T1000 (cell line): ENCODE measurements at places on chromosomes 4 and X.

GRCh38 chrX:26925088-26925487, 538.1 kb downstream of the PPP4R3C start:
- no peak for DNase-seq

- no peak for DNase-seq
Observed at GRCh38 chr4:36332023-36332781, 50.8 kb downstream of the DTHD1 start.

DNA sequence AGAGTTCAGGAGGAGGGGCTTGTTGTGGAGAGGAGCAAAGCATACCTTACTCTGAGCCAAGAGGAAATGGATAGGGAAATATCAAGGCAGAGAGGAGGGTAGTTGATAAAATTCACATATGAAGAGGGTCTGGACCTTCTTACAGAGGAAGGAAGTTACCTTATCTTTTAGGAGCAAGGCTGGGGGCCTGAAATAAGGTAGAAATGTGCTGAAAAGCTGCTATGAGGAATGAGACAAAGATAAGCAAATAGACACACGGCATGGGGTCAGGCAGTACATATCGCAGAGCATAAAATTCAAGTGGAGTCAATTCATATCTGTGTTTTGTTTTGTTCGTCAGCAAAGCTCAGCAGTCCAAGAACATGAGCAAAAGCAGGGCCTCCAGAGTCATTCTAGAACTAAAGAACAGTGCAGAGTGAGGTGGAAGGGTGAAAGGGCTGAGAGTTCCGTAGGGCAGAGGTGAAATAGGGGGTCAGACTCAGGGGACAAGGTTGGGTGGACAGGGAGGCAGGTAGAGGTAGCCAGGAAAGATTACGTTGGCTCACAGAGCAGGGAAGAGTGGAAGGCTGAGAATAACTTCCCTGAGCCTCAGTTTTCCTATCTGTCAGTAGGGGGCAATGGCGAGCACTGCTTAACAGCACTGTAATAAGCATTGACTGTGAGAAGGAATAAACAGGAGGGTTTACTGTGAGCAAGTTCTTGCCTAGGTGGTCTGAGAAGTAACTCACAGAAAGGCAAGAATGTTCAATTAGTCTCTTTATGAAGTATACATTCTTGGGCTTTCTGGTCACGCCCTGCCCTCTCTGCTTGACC, 9.2 kb downstream of the VSIG4 start:
- DNase-seq, result no peak

- DNase-seq, result no peak
Observed at GRCh38 chr4:151407018-151407417, 2.0 kb upstream of the FHIP1A start.

DNA sequence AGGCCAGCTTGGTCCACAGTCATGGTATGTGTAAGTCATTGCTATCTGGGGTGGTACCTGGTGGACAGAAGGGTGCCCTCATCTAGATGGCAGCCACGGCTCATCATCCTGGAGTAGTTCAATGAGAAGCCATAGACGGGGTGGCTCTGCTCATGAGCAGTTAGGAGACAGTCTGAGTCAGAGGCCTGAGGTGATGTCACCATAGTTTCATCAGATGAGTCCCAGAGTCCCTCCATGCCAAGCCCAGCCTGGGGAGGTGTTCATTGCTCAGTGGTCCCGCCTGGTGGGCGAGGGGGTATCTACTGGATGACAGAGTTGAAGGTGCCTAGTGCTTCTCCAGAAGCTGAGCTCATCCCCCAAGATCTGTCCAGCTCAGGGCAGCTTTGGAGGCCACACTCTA, 49.8 kb downstream of the DLG3 start:
- no peak for DNase-seq

DNA sequence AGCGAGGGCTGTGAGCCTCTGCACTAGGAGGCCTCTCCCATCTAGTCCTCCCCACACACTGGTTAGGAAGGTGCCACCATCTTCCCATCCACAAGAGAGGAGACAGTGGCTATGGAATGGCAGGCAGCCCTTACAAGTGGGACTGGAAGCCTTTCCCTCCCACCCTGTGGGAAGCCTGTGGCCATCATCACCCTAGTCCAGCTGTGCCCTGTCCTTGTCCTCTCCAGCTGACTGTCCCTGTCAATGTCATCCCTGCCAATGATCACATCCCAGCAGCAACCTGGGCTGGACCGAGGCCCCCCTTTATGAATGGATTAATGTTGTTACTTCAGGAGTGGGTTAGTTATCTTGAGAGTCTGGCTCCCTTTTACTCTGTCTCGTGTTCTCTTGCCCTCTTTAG, 52.8 kb downstream of the NYX start:
- DNase-seq, result no peak

DNA sequence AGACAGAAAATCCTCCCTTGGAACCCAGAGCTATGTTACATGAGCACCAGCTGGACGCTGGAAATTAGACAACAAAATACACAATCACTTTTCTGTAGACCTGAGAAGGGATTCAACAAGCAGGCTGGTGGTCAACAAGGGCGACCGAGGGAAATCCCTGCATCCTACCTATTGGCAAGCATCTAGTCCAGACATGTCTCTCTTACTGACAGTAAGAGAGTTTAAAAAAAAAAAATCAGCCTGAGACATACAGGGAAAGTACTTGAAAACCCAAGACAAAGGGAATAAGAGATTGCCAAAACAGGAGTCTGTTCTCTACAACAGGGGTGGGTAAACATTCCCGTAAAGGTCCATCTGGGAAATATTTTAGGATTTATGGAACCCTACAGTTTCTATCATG, 108.0 kb downstream of the KDR start:
- no peak for DNase-seq

DNA sequence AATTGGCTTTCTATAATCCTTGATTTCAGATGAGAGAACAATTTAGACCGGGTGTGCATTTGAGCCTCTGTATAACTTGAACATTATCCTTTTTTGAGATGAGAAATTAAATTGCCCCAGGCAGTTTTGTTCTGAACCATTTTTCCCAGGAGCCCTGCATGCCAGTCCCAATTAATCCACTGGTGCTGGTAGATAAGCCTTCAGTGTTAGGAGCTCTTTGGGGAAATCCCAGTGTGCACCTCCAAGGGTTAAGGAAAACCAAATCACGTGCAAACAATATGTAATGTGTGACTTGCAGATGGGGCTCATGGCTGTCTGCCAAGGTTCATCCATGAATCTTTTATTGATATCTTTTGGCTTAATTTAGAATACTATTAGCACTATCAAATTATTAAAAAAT, 43.2 kb downstream of the KIT start:
- no peak for DNase-seq

- DNase-seq, result no peak
Observed at GRCh38 chrX:16654093-16654492, 4.1 kb downstream of the S100G start.

DNA sequence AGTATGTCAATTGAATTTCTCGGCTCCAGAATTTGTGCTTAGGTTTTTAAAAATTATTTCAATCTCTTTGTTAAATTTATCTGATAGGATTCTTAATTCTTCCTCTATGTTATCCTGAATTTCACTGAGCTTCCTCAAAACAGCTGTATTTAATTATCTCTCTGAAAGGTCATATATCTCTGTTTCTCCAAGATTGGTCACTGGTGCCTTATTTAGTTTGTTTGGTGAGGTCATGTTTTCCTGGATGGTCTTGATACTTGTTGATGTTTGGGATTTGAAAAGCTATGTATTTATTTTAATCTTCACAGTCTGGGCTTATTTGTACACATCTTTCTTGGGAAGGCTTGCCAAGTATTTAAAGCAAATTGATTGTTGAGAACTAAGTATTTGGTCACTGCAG, 24.7 kb upstream of the HERC3 start:
- no peak for DNase-seq

GRCh38 chrX:116749943-116750342, 287.2 kb upstream of the CT83 start:
- no peak for DNase-seq

- DNase-seq, result no peak
Observed at GRCh38 chrX:13956998-13957397, 72.7 kb downstream of the GEMIN8 start.

DNA sequence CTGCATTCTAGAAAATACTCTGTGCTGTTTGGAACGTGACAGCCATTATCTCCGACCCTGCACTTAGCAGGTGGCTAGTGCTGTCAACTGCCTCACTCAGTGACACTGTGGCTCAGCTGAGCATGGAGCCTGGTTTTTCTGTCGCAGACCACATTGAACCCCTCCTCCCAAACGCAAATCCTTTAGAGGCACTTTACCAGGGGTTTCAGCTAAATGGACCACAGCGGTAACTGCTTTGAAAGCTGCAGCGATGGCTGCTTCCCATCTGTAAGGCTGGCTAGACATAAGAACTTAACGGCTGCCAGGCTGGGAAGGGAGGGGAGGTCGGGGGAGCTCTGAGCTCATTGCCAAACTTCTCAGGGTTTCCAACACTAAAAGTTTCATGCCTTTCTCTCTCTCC, 8.1 kb downstream of the SLC34A2 start:
- DNase-seq, result no peak

DNA sequence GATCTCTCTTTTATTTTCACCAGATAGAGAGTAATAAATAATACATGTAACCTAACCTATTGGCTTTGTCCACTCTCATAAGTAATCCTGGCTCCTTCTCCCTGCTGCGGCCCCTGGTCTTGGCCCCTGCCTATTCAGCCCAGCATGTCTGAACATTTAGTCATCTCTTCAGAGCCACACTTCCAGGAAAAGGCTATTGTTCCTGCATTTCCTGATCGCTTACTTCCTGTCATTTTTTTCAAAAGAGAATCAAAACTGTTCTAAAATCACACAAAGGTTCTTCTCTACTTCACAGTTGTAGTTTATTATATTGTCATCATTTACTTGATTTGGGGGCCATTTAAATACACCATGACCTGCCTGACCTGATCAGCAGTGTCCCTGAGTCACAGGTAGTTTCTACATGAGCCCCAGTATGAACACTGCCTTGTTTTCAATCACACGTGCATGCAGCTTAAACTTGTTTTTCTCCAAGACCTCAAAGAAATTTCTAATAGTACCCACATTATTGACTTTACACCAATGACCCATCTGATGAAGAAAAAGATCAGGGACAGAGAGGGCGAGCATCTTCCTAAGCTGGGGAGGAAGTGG, 47.4 kb upstream of the KDR start:
- DNase-seq, result no peak

GRCh38 chr4:7031558-7032449, 11.4 kb upstream of the TADA2B start:
- DNase-seq, result peak; percentile 42
